ENCODE measurements at places on chromosomes 4 and X.

GRCh38 chrX:31269914-31270313 lies 198.1 kb upstream of the FTHL17 start:
- DNase-seq = no peak

DNA sequence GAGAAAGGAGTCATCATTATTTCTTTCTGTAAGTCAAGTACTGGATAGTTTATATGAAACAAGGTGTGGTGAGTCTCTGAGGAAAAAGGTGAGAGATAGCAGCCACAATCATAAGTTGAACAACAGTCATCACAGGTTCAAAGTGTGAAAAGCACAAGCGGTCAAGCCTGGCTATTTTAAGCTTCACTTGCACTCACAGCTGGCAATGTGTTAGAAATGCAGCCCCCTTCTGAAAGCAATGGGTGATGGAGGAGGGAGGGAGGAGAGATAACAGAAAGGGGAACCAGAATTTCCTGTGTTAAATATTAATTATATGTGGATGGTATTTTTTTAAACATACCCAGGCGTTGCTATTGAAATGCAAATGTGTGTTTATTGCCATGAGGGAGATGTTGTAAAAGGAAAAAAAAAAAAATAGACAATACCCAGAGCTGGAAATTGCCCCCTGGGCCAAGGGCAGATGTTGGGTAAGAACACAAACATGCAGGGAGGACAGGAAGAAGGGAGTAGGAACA lies 26.9 kb upstream of the BMP3 start:
- DNase-seq = no peak

DNA sequence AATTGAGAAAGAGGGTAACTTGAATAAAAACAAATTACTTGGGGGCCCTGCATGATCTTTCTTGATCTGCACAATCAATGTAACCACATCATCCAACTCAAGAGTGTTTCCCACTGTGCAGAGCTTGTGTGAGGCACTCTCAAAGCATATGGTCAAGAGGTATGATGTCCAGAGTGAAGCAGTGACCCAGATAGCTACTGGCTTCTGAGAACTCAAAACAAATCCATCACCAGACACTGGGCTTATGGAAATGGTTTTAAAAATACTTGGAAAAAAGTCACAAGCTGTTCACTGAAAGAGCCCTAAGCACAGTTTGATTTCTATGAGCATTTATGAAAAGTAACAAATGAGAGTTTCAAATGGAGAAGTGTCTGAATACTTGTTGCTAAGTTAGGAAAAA lies 361.0 kb downstream of the GRXCR1 start:
- DNase-seq = no peak

- DNase-seq = no peak
These were observed 523.0 kb downstream of the SPRY1 start for GRCh38 chr4:123919576-123920098.

DNA sequence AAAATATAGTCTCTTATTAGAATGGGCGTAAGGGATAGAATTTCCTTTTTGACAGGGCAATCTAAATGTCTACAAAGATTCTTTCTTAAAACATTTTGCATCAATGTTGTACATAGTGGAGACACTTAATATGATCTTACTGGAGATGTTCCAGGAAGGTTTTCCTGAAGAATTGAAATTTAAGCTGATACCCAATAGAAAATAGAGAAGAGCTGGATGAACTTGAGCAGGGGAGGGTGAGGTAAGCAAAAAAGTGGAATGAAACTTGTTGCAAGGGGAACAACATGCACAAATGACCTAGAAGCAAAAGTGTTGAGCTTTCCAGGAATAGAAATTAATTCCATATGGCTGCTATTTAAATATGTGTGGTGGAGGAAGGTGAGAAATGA lies 19.7 kb downstream of the SLAIN2 start:
- DNase-seq = no peak

All from stimulated activated CD8-positive, alpha-beta memory T cell treated with anti-CD3 and anti-CD28 coated beads, Interleukin-7, amount 100 ng/mL, for 24 hours (primary cell).